ENCODE measurements at places on chromosomes 6 and 20.

- DNase-seq, result no peak
These were observed 78.3 kb downstream of the TRAM2 start for GRCh38 chr6:52498538-52499017.

DNA sequence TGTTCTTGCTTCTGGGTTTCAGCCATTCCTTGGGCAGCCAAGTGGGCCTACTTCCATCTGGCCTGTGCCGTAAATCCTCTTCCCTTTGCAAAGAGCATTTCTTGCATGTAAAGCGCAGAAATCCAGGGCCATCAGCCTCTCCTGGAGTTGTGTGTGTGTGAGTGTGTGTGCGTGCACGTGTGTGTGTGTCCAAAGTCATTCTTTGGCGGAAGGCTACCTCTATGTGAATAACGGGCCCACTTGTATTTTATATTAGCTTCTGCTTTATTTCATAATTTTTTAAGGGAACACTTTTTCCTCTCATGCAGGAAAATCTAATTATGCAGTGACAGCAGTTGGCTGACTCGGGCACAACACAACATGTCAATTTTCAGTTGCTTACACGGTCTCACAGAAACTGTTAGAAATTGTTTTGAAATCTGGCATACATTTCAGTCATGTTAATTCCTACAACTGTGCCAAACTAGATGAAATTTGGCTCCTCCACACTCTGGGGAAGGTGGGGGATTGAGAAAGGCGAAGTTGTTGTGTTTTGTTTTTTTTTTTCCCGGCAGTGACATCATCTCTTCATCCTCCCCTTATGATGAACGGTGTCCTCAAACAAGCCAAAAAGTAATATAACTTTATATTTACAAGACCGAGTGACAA, 223.7 kb upstream of the TSHZ2 start:
- no peak for DNase-seq

DNA sequence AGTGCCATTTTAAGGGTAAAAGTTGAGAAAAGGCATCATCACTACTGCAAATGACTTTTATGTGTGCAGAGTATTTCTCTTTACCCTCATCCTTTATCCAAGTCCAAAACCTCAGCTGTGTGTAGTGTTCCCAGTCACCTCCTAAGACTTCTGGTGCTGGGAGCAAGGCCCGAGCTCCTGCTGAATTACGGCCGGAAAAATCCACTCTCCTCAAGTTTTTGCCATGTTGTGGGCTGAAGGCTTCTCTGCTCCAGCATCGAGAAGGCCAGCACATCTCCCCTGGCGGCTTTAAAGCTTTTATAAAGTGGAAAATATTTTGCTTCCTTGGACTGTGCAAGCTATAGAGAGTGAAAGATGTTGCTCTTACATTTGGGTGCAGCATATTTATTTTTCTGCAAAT, 153.2 kb upstream of the THBS2 start:
- DNase-seq, result no peak

DNA sequence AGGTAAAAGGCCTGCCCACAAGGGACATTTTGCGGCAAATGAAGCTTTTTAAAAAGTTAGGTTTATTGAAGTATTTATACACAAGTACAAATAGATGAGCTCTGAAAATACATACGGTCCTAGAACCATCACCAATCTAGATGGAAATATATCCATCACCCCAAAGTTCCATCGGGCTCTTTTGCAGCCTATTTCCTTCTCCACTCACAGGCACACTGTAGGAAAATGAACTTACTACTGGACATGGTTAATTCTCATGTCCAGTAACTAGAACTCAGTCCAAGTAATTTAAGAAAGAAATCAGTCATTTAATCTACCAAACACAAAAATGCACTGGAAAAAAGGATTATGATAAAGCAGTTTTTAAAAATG, 6.2 kb downstream of the PCNA start:
- no peak for DNase-seq

GRCh38 chr20:34943808-34944567, 11.6 kb downstream of the GSS start:
- DNase-seq, result no peak

DNA sequence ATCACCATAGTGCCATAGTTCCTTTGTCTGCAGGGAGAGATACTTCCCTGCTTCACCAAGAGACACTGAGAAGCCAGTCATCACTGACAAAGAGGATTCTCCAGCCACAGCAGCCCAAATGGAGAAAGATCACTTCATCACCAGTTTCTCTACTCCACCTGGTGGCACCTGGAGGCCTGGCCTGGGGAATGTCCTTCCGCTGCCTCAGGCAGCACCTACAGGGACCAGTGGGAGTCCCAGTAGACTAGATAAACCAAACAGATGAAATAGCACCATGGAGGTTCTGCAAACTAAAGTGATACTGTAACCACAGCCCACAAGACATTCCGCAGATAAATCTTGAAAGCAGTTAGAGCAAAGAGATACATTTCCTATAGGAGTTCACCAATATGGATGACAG, 266.5 kb downstream of the C6orf118 start:
- DNase-seq, result no peak

DNA sequence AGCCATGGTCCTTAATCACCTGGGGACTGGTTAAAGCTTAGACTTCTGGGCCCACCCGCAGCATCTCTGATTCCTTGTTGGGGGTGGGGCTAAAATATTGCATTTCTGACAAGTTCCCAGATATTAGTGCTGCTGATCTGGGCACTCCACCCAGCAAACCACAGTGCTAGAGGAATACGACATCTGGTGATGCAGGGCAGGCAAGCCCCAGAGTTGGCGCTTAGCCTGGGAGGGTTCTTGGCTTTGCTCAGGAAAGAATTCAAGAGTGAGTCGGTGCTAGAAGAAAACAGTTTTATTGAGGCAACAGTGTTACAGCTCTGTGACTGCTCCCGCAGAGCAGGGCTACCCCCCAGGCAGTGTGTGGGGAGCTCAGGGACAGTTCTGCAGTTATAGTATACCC, 210.7 kb downstream of the TFAP2C start:
- no peak for DNase-seq

DNA sequence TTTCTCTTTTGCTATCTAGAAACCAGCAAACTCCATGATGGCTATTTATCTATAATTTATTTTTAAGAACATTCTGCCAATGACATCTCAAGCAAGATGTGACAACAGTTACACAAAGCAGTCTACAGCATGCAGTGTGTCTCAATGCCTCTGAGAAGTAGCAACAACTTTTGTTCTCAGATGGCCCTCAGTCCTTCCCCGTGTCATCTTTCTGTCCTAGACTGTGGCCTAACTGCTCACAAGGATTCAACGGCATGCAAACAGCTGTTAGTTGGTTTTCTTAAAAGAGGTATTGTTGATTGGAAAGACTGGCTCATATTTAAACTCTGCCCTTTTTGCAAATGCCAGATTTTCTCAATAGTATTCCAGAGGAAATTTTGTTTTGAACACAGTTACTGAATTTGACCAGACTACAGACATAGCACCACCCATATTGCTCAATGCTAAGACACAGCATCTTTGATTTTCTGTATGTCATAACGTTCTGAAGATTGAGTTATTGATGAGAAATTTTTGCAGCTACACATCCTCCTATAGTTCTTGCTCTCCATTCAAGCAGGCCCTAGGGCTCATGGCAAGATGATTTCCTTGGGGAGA, 26.1 kb upstream of the F13A1 start:
- DNase-seq, result no peak

DNA sequence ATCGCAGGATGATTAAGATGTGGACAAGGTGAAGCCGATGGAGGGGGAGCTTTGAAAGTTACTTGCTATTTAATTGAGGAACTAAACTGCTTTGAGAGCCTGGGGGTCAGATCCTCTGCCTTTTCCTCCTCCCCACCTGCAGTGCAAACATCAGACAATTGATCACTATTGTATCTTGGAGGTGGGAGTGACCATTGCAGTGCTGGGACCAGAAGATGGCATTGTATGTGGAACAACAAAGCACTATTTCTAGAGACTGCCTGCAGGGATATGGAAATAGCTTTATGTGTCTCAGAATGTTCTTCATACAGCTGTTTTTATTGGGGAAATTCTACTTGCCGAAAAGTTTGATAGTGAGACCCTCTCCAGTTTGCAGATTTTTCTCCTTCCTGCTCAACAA, 4.2 kb downstream of the MOG start:
- DNase-seq, result no peak

- no peak for DNase-seq
These were observed 22.1 kb downstream of the SLC35A1 start for GRCh38 chr6:87494761-87495422.

DNA sequence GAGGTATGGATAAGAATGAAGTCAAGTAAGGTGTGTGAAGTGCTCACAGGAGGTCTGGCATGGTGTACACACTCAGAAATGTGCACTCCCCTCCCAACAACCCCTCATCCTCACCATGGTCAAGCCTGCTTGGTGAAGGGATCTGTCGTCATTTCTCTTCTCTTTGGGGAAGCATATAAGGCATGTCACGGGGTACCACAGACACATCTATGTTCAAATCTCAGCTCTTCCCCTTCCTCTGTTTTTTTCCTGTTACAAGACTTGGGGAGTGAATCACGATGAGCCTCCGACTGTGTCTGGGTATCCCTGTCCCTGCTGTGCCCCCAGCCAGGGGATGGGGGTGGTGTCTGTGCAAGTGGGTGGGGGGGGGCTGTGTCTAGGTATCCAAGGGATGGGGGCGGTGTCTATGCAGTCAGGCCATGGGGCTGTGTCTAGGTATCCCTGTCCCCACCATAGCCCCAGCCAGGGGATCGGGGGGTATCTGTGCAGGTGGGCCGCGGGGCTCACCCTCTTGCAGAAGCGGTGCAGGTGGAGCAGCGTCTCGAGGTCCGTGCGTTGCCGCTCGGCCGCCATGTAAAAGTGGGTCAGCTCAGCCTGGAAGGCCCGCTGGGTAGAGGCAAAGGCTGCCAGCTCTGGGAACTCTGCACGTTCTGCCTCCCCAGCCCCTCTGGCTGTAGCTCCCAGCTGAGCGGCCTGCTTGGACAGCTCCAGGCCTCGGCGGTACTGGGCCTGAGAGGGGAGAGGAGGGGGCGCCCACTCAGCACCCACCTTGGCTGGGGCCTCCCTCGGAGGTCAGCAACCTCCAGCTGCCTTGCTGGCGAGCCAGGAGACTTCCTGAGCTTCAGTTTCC, 43.6 kb downstream of the KIAA1755 start:
- DNase-seq, result no peak

GRCh38 chr6:151448623-151449022, 3.3 kb downstream of the RMND1 start:
- DNase-seq, result no peak

- DNase-seq, result no peak
These were observed 63.7 kb upstream of the SHLD1 start for GRCh38 chr20:5686384-5687105.

DNA sequence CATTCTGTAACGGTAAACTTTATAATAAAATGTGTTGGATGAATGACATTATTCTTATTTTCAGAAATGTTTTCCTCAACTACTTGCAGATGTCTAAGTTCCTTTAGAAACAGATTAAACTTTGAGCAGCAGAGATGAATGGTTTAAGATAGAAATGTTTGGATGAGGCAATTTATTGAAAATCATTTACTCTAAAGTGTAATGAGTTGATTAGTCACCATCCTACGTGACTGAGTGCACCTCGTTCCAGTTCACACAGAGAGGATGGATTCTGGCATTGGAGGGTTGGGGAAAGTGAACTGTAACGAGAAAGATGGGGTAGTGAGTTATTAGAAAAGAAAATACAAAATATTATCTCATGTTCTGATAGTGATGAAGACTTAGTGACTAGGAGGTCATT, 28.7 kb downstream of the SMPDL3A start:
- DNase-seq, result no peak

GRCh38 chr20:19251506-19251905, 39.1 kb downstream of the SLC24A3 start:
- DNase-seq, result no peak

- no peak for DNase-seq
These were observed 117.6 kb upstream of the UST start for GRCh38 chr6:148629181-148629580.

DNA sequence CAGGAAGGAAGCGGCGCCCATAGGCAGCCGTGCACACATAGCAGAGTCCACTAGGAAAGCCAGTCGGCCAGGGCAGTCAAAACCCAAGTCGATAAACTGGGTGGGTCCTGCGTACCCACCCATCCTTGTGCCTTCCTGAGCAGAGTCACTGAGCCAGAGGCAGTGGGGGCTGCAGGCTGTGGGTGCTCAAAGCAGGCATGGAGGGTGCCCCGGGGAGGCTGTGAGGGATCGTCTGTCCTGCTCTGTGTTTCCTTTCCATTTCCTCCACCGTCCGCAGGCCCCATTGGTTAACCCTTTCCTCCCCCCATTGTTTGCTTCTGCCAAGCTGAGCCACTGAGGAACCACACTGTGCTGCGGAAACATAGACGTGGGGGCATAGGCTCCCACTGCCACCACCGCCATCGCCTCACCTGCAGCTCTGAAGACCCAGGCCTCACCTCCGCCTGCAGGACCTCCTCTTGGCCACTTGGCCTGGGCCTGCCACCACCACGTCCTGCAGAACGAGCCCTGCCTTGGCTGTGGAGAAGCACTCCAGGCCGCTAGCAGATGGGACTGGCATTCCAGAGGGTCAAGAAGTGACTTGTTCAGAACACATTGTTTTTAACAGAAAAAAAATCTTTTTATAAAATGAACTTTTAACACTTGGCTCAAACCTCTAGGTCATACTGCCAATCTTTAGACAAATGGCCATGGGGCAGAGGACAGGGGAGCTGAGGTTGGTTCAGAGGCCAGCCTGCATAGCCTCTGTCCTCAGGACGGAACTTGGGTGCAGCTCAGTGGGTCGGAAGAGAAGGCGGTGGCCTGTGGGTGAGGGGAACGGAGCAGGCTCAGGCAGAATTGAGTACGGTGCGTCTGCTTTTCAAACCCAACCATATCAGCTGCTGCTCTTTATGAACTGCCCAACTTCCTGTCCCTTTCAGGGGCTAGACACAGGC, 52.6 kb downstream of the TCP11 start:
- no peak for DNase-seq

DNA sequence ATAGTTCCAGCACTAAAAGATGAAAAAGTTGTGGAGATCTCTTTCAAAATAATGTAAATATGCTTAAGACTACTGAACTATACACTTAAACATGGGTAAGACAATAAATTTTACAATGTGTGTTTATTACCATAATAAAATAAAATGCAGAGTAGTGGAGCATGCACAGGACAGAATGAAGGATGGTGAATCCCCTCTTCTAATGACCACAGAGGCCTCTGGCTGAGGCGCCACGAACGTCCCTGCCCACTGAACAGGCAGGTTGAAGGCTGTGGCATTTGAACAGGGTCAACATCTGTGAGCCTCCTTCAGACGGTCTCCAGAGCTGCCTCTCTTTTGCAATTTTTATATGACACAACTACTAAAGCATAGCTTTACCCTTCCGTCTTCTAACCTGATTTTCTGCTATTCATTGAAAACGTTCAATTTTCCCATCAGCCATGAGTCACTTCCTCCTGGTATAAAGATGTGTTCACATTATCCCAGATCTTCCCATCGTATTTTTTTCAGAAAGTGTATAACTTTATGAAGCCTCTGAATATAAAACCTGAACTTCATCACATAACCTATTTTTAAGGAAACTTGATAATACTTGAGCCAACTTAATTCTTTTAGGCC, 37.8 kb downstream of the ADGRF4 start:
- DNase-seq, result no peak

- no peak for DNase-seq
These were observed 471.4 kb upstream of the SLC35B3 start for GRCh38 chr6:8906699-8907098.
